Upper lobe of left lung (tissue), 6 donors: ENCODE measurements at places on chromosomes 16 and 17.

DNA sequence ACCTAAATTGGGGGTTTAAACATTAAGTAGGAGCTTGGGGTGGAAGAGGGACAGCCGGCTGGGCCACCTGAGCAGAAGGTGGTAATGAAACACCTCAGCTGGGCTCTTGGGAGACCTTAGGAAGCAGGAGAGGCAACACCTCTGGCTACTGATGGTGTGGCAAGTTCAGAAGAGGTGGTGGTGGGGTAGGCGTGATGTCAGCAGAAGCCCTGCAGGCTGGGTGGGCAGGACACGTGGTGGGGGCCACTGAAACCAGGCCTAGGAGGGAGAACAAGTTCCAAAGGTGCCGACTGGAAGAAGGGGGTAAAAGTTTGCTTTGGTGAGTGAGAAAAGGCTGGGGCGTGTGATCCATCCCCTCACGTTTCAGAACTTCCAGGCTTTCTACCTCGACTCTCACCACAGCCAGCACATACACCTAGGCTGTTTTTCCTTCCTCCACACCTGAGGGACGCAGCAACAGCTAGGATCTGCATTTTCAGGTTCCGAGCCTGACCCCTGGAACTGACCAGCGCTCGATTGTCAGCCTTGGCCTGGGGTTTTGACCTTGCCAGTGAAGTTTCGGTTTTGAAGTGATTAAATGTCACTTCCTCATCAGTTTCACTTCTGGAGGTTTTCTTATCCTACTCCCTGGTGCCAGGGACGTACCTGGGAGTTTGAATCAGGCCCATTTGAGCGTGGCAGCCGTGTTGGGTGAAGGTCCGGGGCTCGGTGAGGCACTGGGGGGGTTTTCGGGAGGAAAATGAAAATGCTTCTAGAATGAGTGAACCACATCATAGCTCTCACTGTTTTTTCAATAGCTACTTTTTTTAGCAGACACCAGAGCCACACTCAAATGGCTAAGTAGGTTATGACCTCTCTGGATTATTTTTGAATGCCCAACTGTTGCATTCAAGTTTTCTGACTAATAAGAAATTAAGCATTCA, 10.0 kb downstream of the SNN start:
- DNase-seq = no peak

DNA sequence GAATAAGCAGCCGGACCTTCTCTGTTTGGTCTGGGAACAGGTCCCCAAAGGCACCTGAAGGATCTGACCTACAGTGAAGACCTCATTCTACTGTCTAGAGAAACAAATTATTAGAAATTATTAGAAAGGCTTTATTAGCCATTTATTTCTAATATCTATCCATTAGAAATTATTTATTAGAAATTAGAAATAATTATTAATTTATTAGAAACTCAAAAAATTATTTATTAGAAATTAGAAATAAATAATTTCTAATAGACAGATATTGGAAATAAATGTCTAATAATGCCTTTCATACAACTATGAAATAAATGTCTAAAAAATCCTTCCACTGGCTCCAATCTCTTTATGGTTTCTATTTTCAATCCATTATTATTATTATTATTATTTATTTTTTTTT, 285.7 kb upstream of the ERCC4 start:
- no peak for DNase-seq

DNA sequence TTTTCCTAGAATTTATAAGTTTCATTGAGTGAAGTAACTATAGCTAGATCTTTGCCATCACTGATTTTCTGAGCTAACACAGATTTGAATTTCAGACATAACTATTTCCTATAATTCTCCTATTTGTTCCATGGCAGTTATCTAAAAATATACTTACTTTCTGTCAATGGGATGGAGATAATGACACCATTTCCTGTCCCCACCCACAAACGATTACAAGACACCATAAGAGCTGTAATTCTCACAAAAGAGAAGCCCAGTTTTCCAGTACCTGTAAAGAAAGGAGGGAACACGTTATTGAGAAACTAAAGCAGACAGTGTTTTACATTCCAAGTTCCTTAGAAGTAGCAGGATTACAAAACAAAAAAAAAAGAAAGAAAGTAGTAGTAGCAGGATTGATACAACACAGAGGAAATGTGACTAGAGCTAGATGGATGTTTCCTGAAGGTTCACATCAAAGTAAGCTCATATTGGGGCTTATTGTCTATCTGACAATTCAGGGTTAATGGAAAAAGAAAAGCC, 110.9 kb upstream of the TOB1 start:
- no peak for DNase-seq

- no peak for DNase-seq
Measured at GRCh38 chr17:57995076-57995956, 7.3 kb upstream of the VEZF1 start.

DNA sequence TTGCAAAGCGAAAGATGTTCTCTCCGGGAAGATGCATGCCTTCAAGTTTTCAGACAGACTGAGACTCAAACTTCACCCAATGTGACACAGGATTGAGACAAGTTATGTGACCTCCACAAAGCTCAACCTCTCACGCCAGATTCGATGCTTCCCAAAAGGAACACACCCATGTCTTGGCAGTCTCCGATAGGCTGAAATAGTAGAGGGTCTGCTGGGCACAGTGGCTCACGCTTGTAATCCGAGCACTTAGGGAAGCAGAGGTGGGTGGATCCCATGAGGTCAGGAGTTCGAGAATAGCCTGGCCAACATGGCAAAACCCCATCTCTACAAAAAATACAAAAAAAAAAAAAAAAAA, 22.1 kb downstream of the ZFHX3 start:
- DNase-seq = no peak

- DNase-seq = no peak
Measured at GRCh38 chr17:19781488-19782458, 33.7 kb upstream of the ALDH3A1 start.
